ENCODE measurements at places on chromosomes 11 and 22.
A peak's percentile ranks its signal among the peaks of the same experiment; 100 is the strongest.

DNA sequence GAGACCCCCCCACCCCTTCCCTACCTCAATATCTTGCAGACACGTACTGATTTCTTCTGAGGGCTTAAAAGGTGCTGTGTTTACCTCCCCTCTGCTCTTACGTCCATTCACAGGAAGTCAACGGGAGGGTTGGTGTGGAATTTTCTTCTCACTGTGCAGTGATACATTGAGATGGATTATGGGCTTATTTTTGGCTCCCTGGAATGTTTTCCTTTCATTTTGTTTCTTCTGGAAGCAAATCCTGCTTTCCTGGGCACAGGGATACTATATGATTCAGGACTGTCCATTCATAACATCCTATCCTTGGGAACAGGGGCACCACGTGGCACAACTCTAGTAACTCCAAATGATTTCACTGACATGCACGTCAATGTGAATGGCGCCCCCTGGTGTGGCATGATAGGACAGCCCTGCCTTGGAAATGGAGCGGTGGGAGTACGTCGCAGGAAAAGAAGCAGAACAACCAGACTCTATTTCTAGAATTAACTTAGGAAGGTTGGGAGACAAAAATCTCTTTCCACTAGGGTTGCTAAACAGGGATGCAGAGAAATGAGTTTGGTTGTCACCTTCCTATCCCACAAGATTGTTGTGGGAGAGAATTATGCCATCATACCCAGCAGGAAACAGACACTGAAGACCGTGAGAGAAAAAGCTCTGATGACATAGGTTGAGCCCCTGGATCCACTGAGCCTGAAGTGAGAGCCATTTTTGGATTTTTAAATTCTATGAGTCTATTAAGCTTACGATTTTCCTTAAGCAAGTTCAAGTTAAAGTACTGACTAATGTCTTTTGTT is 146.5 kb upstream of the RAG2 start:
- peak; percentile 73 for DNase-seq

DNA sequence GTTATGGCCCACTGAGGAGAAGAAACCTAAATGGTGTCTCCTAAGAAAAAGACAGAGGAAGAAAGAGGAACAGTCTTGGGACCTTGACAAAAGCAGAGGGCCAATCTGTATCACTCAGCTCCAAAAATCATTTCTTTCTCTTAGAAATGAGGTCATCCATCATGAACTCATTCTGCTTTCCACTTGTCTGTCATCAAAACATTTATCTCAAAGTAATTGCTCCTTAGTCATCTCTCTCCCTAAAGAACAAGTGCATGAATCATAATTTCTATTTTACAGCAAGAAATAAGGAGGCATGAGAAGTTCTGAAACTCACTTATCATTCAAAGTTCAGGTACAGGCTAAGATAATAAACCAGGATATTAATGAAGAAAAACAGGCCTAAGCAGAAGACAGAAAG is 375.6 kb downstream of the KCNA4 start:
- no peak for DNase-seq

DNA sequence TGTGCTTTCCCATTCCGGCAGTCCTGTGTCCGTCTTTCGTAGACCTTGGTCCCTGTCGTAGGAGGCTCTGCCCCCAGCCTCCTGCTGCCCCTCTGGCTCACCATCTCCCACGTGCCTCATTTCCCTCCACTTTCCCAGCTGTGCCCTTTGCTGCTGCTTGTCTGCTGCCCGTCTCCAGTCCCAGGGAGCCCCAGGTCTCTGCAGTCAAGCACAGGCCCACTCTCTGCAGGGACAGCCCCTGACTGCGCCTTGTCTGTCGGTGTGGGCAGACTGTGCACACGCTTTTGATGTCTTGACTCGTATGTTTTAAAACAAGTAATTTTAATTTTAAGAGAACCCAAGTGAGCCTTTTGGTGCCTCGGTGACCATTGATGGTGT is 12.4 kb downstream of the DGCR8 start:
- DNase-seq = no peak

DNA sequence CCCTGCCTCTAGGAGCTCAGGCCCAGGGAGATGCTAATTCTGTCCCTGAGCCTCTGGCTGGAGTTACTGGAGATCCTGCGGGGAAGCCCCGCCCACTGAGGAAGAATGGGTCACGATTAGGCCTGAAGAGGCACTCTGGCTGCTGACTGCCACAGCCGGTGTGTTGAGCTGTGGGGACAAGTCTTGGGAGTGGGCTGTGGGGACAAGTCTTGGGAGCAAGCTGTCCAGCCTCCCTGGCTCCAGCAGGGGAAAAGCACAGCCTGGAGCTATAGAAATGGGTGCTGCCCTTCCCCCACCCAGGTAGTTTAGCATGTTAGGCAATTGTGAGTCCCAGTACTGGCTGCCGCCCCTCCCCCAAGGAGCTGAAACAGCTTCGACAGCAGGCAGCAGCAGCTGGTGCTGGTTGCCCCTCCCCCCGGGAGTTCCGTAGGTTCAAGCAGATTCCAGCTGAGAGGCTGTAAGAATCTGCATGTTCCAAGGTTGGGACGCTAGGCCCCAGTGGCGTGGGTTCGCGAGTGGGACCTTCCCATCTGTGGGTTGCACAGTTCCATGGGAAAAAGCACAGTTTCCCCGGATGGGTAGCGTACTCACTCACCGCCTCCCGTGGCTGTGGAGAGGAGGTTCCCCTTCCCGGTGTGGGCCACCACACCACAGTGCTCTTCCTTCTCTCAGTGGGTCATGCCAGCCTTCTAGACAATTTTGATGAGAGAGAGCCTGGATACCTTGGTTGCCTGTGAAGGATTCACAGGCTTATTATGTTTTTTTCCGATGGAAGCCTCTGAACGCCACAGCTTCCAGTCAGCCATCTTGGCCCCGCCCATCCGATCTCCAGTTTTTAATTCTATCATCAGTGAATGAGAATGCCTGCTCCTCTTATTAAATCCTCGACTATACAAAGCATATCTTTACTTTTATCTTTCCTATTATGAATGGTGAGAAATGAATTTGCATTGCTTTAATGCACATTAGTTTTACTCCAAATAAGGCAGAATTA is 61.5 kb downstream of the MSANTD4 start:
- DNase-seq = no peak
